Mesenteric fat pad (tissue), 1 donor: ENCODE measurements at places on chromosomes 11 and 22.

DNA sequence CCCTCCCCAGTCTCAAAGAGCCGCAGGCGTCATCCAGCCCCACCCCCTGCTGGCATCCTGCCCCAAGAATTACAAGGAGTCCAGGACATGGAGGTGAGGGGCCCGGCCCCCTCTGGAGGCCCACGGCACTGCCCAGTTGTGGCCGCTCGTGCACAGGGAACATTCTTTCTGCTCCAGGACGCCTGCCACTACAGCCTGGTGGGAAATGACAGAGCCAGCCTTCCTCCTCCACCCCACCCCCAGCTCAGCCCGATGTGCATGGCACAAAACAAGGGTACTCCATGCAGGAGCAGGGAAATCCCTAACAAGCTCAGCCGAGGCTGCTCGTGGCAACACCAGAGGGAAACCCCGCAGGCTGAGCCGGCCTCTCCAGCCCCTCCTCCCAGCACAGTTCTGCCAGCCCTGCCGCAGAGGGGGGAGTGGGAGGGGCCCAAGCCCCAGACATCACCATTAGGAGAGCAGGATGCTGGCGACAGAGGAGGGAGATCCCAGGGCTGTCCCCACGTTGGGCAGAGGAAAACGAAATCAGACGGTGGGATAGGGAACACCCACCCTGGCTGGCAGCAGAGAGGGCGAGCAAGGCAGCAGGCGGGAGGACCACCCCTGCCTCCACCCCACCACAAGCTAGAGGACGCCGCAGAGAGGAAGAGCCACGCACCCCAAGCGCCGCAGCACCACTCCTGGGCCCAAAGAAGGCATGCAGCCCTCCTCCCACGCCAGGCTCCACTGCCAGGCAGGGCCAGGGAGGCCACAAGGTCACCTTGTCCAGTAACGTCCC is 10.0 kb downstream of the IGSF9B start:
- DNase-seq, result no peak

- DNase-seq, result no peak
Observed at GRCh38 chr11:71935338-71935925, 6.6 kb downstream of the RNF121 start.

- no peak for DNase-seq
Observed at GRCh38 chr22:30315962-30316576, 10.7 kb downstream of the TBC1D10A start.

DNA sequence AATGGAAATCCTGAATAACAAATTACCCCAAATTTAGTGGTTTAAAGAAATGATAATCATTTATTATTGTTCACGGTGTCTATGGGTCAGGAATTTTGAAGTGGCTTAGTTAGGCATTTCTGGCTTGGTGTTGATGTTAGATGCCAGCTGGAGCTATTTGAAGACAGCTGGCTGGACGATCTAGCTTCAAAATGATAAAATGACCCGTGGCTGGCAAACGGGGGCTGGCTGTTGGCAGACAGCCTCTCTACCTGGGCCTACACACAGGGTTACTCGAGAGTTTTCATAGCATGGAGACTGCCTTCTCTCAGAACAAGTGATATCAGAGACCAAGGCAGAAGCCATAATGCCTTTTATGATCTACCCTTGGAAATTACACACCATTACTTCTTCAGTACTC is 285.2 kb downstream of the METTL15 start:
- no peak for DNase-seq

DNA sequence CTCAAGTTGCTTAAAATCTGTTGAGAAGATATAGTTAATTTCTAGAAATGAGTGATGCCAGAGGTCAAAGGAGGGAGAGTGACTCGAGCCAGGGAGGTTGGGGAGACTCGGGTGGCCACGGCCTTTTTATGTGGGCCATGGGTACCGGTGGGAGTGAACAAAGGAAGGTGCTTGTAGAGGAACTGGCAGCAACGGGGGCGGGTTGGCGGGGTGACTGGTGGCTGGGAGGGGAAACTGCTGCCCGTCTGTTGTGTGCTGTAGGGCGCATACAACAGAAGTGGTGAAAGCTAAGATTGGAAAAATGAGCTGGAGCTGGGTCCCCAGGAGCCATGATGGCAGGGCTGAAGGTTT is 5.4 kb downstream of the DAGLA start:
- no peak for DNase-seq

DNA sequence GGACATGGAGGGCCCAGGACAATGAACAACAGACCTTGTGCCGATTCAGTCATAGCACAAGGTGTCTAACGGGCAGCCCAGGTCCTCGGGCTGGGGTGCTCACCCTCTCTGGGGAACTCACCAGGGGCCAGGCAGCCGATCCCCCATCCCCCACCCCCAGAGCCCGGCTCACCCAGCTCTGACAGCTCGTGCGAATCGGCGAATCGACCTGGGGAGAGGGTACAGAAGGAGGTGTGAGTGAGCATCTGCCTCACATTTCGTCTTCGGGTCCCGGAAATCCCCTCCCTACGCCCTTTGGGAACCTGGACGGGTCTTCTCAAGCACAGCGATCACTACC is 423 bp downstream of the PEX16 start:
- DNase-seq, result no peak

- no peak for DNase-seq
Observed at GRCh38 chr11:66476841-66477251, 3.4 kb upstream of the DPP3 start.

DNA sequence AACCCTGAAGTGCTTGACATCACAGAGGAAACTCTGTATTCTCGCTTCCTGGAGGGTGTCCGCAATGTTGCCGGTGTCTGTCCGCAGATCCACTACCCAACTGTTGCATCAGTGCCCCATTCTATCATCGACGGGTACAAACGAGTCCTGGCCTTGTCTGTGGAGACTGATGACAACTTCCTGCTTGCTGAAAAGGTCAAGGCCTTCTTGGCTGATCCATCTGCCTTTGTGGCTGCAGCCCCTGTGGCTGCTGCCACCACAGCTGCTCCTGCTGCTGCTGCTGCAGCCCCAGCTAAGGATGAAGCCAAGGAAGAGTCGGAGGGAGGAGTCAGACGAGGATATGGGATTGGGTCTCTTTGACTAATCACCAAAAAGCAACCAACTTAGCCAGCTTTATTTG is 42.9 kb upstream of the DAGLA start:
- no peak for DNase-seq

DNA sequence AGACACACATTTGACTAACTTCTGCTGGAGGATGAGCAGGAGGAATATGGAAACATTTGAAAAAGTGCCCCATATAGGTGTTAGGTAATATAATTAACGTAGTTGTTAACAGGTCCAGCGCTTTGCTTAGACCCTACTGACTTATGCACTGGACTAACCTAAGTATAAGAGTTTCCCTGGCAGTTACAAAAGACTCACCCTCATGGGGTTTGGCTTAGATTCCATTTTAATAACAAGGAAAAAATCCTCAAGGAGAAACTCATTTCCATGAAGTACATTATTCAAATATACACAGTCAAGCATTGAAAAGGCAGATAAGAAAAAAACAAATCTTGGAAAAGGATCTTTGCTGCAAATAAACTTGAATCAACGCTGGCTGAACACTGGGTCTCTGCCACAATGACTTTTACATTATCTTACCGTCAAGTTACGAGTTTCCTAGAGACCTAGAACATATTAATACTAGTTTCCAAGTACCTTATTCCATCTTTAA is 27.7 kb downstream of the CDON start:
- no peak for DNase-seq

GRCh38 chr11:45899448-45900174 is 7.5 kb downstream of the FREY1 start:
- DNase-seq, result peak; percentile 93

DNA sequence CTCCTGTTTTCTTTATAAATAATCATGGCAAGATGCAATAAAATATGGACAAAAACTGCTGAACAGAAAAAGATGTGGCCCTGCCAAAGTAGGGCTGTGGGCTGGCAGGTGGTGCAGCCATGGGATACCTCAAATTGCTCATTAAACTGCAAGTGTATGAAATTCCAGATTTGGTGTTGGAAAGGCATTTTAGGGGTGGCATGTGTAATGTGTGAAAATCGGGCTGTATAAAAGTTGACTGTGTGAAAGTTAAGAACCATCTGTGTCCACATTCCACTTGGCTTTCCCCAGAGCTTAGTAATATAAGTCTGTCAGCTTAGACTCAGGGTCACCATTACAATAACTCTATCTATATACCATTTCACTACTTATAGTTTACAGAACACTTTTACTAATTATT is 34.8 kb upstream of the FZD4 start:
- DNase-seq, result no peak

GRCh38 chr11:47918882-47919495 is 61.4 kb upstream of the PTPRJ start:
- DNase-seq, result peak; percentile 39

GRCh38 chr11:61066645-61067044 is 35.6 kb upstream of the CD5 start:
- no peak for DNase-seq

GRCh38 chr11:134668076-134668475 is 256.0 kb upstream of the B3GAT1 start:
- peak; percentile 30 for DNase-seq

DNA sequence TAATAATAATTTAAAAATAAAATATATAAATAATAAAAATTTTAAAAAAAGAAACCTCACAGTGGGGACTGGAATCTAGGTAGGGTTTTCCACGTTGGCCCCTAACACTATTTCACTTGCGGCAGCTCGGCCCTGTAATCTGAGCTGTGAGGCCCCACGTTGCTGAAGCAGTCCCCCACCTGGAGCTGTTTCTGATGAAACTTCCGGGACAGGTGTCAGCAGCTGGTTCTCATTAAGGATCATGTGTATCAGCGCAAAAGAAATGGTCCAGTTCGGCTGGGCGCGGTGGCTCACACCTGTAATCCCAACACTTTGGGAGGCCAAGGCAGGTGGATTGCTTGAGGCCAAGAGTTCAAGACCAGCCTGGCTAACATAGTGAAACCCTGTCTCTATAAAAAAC is 17.3 kb downstream of the RHOD start:
- DNase-seq, result no peak

DNA sequence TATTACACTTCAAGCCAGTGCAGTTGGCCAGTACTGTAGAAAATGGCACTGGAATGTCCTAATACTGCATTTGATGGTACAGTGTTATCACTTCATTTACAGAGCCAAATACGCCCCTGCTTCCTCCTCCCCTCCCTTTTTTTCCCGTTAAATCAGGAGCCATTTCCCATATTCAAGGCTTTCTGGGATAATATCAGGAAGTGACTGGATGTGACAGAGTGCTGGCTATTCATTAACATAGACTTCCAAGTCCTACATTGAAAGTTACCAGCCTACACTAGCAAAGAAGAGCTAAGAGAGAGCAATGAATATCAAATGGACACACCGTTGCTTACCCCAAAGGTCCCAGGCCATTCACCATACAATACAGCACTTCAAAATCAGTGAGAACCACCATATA is 32.1 kb upstream of the ABCC8 start:
- no peak for DNase-seq

DNA sequence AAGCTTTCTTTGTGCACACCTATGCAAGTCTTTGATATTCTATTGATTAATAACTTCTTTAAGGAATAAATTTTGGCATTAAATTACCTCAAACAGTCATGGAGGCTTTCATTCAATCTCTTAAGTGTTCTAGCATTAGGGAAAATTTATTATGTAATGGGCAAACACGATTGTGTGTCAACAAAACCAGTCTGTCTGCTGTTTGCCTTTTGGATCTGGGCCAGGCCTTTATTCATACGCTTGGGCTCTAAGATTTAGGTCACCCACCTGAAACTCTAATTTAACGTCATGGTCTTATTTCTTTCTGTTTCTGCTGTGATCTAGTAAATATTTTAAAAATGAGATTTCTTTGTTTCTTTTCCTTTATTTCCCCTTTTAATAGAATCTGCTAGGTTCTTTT is 1270.6 kb downstream of the LRRC4C start:
- no peak for DNase-seq
